Stimulated activated CD8-positive, alpha-beta memory T cell treated with anti-CD3 and anti-CD28 coated beads, Interleukin-15, amount 100 ng/mL, for 24 hours (primary cell): ENCODE measurements at places on chromosomes 2 and 18.

GRCh38 chr2:217650716-217651360, 352.0 kb downstream of the TNS1 start:
- no peak for DNase-seq

DNA sequence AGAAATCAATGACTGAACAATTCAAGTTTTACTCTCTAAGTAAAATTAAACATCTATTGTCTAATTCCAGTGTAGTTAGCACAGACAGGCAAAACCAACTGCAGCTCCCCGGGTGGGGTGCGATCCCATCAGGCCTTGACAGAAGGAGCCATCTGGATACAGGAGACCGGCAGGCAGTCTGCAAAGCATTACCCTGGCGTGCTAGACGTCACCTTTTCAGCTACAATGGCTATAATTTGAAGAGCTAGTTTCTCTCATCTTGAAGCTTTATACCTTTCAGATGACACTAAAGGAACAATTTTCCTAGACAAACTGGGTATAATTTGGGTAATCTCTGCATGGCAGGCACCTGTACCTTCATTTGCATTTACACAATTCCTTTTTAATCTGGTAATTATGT, 761.5 kb upstream of the SOX11 start:
- DNase-seq: no peak

- DNase-seq: no peak
Measured at GRCh38 chr2:129975016-129975774, 4.3 kb upstream of the RAB6C start.

DNA sequence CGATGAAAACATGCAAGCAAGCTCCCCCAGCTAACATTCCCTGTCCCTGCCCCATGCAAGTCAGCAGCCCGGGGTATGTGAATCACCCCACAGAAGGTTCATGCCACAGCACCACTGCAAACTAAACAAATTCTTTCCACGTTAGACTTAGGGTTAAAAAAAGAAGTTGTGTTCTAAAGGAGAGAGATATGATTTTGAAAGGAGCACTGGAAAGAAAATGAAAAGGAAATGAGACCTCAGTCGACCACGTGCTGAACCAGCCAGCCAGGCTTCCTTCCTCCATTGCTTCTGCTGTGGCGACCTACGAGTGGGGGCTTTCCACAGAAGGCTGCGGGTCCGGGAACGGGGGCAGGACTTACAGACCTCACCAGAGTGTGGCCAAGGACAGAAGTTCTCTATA, 52.0 kb downstream of the ARL4C start:
- no peak for DNase-seq

- no peak for DNase-seq
Measured at GRCh38 chr2:95380280-95380679, 22.2 kb upstream of the FAHD2A start.

DNA sequence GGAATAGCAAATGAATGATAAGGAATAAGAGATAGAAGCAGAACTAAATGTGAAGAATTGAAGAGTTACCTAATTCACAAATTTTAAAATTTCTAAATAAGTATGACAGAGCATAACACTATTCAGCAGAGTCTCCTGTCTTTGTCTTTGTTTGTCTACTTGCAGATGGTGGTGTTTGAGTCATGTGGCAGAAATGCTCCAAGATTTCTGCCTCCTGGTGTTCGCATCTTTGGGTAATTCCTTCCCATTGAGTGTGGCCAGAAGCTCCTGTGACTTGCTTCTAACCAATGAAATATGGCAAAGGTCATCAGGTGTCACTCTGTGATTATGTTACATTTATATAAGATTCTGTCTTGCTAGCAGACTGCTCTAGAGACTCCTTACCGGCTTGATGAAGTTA, 45.6 kb upstream of the GALNT3 start:
- DNase-seq: no peak

DNA sequence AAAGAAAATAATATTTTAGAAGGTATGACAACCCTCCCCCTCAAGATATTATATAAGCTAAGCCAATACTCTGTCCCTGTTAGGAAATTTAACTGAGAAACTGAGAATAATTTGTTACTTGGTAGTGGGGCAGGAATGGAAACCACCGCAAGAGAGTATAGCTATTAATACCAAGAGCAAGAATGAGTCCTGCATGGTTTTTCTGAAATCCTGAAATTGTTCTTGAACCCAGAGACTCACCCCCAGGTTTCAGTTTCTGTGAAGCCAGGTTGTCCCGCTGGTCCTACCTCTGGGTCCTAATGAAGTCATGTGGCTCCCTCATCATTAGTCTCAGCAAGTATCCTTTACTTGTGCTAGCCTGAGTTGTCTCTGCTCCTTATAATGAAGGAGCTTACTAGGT, 671.0 kb upstream of the ACVR2A start:
- no peak for DNase-seq

DNA sequence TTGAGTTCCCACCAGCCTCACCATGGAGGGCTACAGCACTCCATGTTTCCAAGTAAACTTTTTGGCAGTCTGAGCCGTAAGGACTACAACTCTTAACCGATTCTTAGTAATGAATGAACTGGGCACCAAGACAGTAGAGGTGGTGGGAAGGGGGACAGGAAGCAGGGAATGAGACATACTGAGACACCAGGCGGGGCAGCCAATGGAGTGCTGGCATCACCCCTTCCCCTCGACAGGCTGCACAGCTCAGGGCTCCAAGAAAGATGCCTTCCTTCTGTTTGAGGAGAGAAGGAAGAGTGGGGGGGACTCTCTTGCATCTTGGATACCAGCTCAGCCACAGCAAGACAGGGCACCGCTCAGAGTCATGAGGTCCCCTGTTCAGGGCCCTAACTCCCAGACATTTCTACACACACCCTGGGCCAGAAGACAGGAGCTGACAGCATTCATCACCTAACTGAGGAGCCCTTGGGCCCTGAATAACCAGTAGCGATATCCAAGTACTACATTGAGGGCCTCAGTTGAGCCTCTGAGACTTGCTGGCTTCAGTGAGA, 45.2 kb downstream of the USP34 start:
- DNase-seq: no peak

DNA sequence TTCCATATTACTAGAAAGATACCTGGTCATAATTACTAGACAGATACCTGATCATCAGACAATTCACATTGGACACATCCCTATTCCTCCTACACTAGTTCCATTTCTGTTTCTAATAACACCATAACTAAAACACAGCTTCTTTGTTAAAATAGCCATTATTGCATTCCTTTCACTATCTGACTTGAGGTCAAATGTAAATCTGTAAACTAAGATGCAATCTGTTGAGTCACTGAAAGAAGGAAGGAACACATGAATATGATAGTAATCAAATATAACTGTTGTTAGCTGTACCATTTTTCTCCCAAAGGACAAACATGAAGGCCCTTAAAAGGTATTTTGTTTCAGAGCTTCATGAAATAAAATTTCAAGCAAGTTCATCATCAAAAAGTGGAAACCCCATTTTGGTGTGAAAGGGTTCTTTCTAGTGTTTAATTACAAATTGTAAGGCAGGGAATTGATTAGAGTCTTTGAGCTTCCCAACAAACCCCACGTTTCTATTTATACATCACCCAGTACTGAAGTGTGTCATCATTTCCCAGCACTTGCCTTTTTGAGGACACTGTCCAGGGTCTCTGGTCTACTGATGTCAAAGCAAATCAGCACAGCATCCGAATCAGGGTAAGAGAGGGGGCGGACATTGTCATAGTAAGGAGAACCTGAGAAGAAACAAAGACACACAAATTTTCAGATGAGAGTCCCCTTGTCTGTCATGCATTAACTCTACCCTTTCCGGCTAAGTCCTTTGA, 13.0 kb downstream of the RND3 start:
- no peak for DNase-seq

GRCh38 chr18:32469190-32469651, 1.5 kb downstream of the GAREM1 start:
- no peak for DNase-seq
